Activated T-helper 1 cell treated with anti-CD3 and anti-CD28 coated beads, Interleukin-12 subunit alpha, Interleukin-12 subunit beta, Interleukin-2, Interleukin-4 antibody, amounts not matched to agents 30 ng/mL and 10 ng/mL and 1 ng/mL, durations not matched to agents 14 hours and 24 hours and 36 hours (primary cell): ENCODE measurements at places on chromosomes 6 and 20.

DNA sequence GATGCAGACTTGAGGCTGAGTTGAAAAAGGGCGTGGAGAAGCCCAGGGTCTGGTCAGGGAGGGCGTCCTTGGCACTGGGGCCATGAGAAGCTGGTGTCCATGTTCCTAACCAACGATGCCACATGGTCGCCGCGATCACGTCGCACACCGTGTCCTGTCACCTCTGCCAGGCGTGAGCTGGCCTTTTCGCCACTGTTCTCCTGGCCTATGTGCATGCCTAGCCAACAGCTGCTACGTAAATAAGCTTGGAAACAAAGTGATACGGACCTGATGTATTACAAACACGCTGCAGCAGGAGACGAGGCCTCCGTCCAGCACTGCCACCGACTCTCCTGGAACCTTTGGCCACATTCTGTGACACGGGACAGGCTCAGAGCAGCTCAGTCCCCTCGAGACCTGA, 22.0 kb upstream of the KIF25 start:
- no peak overlapping the region for H3K27ac ChIP-seq
- DNase-seq = no peak
- H3K36me3 ChIP-seq = no peaks in the 10 kb centered on the region
- no peaks in the 10 kb centered on the region for H3K4me1 ChIP-seq

GRCh38 chr20:33944914-33945313, 48.8 kb upstream of the RALY start:
- peaks cover 3% of the 10 kb centered on the region for H3K36me3 ChIP-seq
- no peaks in the 10 kb centered on the region for H3K4me1 ChIP-seq
- peaks cover 2% of the 10 kb centered on the region for H3K27me3 ChIP-seq
- H3K4me3 ChIP-seq = no peak overlapping the region
- H3K27ac ChIP-seq = no peak overlapping the region
- no peak for DNase-seq

GRCh38 chr6:34056305-34057108, 89.4 kb downstream of the GRM4 start:
- H3K36me3 ChIP-seq = no peaks in the 10 kb centered on the region
- no peak for DNase-seq
- peaks cover 7% of the 10 kb centered on the region for H3K4me1 ChIP-seq

DNA sequence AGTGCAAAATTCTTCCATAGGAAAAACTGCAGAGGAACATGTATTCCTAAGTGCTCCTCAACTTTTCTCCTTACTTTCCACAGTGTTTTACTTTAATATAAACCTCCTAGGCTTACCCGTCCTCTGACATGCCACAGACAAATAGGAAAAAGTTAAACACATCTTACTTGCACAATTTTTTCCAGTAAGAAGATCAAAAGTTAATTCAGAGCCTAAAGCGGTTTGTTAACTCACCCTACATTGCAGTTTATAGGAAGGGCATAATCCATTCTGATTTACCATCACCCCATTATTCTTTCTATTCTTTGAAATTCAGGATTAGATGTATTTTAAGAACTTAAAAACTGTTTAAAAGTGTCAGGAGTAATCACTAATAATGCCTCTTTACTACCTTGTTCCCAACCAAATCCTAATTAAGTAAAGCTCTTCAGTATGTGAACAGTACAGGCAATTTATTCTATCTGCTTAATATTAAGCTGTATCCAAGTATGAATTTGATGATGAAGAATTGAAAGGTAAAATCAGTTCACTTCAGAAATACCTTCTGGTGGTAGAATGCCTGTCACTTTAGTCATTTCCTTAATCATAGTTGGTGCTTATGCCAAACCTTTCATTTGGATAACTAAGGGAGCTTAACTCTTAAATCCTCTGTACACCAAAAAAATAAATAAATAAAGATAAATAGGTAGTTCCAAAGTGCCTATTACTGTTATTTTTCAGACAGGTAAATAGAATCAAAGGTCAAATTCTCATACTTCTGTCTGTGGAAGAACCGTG, 292.0 kb downstream of the ALDH8A1 start:
- H3K4me1 ChIP-seq = no peaks in the 10 kb centered on the region
- H3K27ac ChIP-seq = no peak overlapping the region
- H3K27me3 ChIP-seq = peaks cover 8% of the 10 kb centered on the region

GRCh38 chr6:40755749-40756452, 168.7 kb upstream of the LRFN2 start:
- H3K4me3 ChIP-seq = no peak overlapping the region
- H3K27ac ChIP-seq = no peak overlapping the region
- peaks cover 43% of the 10 kb centered on the region for H3K27me3 ChIP-seq
- no peaks in the 10 kb centered on the region for H3K4me1 ChIP-seq

GRCh38 chr6:6503191-6503590, 85.3 kb upstream of the LY86 start:
- H3K4me1 ChIP-seq = no peaks in the 10 kb centered on the region
- H3K27me3 ChIP-seq = peaks cover 55% of the 10 kb centered on the region

DNA sequence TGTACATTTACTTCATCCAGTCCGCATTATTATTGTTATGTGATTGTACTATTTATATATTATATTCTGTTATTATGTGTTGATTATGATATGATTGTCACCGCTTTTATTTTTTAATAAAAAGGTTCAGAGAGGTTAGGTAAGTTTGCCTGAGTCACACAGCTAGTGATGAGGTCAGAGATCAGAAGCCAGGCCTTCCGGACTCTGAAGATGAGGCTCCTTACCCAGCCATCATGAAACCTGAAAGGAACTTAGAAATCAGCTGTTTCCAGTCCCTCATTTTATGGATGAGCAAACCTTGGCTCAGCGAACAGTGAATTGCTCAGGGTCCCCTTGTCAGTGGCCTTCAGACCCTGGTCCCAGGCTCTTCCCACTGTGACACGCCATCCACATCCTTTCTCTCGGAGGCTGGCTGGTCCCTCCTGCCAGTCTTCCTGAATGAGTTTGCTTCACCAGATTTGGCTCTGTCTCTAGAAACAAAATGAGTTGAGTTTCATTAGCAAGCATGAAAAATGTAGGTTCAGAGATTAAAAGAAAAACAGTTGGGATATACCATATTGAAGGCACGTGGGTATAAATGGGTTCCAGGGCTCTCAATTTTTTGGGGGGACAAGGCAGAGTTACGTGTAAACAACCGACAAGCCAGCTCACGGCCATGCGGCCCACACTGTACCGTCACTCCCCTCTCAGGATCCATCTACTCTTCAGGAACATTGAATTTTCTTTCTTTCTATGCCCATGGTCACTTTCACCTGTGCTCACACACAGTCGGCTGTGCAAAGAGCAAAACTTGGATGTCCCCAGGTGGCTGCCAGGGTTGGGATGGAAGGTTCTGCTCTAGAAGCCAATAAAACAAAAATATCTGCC, 132.9 kb downstream of the ZDHHC14 start:
- H3K27ac ChIP-seq = no peak overlapping the region
- H3K4me1 ChIP-seq = peaks cover 17% of the 10 kb centered on the region
- no peak for DNase-seq
- no peaks in the 10 kb centered on the region for H3K27me3 ChIP-seq
- no peak overlapping the region for H3K4me3 ChIP-seq

DNA sequence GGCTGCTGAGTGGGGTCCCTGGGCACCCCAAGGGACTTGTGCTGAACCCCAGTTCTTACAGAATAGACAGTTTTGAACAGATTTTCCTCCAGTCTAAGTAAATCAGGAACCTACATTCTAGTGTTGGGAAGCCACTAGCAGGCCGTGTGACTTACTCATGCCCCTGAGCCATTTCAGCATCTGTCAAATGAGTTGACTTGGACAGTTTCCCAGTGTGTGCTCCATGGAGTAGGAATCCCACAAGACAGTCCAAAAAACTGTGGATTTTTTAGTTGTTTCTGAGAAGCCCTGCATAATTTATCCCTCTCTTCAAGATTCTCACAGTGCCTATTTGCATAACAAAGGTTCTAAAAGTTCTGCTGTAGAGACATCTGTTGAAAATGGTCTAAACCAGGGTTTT, 2.1 kb downstream of the GABRR2 start:
- no peak for DNase-seq
- peaks cover 12% of the 10 kb centered on the region for H3K36me3 ChIP-seq
- H3K4me1 ChIP-seq = no peaks in the 10 kb centered on the region

DNA sequence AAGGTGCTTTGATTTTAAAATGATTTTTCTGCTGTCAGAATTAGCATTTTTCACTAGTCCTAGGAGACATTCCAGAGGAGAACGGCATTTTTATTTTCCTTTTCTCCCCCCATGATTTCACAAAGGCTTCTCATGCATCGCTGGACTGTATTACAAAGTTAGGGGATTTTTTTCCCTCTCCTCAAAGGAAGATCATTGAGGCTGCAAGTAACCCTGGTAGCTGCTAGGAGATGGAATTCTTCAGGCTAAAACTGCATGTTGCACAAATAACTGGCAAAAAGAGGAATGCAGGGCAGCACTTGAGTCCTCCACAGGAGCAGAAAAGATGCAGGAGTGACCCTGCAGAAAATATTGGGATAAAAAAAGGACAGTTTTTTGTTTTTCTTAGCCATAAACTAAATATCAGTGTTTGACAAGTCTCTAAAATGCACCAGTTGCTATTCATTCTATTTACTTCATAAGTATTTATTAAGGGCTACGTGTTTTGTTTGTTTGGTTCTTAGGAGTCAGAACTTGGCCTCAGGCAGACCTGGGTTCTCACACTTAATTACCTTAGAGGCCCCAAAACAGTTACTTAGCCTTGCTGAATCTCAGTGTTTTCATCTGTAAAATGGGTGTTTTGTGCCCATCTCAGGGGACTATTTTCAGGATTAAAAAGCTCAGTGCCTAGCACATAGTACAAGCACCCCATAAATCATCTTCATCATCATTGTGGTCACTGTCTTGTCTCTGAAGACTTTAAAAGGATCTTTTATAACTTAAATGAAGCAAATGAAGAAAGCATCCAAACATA, 144.5 kb upstream of the ID4 start:
- H3K27ac ChIP-seq = no peak overlapping the region
- no peak overlapping the region for H3K4me3 ChIP-seq
- peaks cover 9% of the 10 kb centered on the region for H3K27me3 ChIP-seq
- H3K36me3 ChIP-seq = no peaks in the 10 kb centered on the region

DNA sequence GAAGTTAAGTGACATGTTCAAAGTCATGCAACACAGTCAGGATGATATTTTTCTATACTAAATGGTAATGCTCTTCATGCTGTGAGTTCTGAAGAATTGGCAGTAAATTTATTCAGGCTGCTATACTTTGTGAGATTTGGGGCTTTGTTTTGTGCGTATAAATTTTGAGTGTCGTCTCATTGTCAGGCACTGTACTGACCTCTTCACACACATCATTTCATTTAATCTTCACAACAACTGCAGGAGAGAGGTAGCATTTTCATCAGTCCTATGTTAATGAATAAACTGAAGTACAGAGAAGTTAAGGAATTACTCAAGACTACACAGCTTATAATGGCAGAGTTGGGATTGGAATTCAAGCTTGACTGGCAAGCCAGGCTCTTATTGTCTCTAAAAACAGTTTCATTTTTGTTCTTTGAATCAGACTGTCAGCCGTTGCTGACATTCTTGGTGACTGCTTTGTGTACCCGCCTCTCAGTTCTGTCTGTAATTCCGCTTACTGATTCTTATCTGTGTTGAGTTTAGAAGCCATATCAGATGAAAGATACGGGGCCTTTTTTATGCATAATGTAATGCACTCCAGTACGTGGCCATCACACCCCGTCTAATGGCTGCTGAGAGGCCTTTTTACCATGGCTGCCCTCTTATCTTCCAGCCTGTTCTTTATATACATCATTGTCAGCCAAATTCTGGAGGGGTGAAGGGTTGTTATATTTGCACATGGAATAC, 274.9 kb downstream of the UTRN start:
- peak overlapping the region; percentile 86 for H3K27ac ChIP-seq
- H3K36me3 ChIP-seq = peaks cover 28% of the 10 kb centered on the region
- peaks cover 31% of the 10 kb centered on the region for H3K4me1 ChIP-seq
- no peaks in the 10 kb centered on the region for H3K27me3 ChIP-seq
- H3K4me3 ChIP-seq = peak overlapping the region; percentile 61

DNA sequence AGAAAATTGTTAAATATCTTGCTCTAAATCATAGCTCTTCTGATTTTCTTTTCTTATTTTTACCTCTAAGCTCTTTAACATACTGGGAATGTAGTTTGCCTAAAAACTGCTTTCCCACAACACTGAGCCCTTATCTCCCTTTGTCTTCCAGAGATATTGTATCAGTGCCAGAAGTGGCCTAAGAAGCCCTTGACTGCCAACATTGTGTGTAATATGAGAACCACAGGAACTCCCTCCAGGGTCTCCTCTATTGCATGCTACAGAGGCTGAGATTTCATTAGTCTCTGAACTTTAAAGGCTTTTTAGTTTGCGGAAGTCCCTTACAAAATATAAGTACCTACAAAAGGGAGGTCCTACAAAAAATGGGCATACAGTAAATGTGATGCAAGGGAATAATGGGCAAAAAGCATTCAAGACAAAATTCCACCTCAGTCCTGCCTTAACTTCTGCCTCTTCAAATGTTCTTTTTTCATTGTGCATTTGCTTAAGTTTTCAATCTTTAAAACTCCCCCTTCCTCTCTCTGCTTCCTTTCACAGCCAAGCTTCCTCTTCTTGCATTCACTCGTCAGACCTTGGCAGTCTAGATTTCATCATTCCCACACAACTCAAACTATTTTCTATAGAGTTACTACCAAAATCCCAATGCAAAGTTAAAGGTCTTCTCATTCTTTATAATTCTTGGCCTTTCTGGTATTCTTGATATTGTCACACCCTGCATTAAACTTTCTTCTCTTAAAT, 76.5 kb downstream of the ADGRG6 start:
- H3K4me3 ChIP-seq = no peak overlapping the region
- no peak overlapping the region for H3K27ac ChIP-seq
- H3K4me1 ChIP-seq = no peaks in the 10 kb centered on the region
- H3K36me3 ChIP-seq = no peaks in the 10 kb centered on the region
- no peak for DNase-seq

- no peak overlapping the region for H3K27ac ChIP-seq
- DNase-seq = no peak
- H3K4me3 ChIP-seq = no peak overlapping the region
- H3K27me3 ChIP-seq = peaks cover 2% of the 10 kb centered on the region
Measured at GRCh38 chr6:150527100-150527499, 72.6 kb upstream of the PLEKHG1 start.

DNA sequence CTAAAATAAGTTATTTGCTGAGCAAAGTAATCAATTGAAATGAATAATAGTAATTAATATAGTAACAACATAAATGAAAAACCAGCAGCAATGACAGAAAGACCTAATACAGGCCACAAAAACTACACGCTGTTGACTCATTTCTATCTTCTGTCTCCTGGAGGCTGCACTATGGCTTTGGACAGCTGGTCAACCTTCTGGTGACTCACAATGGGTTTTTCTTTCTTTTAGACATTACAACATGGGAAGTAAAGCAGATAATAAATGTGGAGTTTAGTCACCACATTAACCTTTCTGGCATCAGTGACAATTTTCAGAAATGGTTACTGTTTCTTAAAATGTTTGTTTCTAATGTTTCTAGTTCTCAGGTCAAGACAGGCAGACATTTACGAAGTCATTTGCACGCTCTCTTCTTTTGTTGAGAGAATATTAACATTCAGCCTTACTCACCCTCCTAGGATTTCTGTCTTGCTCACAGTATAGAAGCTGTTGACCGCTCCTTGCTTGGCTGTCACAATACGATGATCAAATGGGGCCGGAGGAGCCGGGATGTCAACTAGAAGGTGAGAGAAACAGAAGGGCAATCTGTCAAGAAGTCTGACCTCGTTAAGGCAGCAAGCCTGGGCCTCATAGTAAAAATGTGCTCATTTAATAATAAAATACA, 62.2 kb downstream of the MYLK4 start:
- no peaks in the 10 kb centered on the region for H3K4me1 ChIP-seq
- no peak overlapping the region for H3K4me3 ChIP-seq
- H3K27ac ChIP-seq = no peak overlapping the region
- no peak for DNase-seq
- no peaks in the 10 kb centered on the region for H3K36me3 ChIP-seq
- H3K27me3 ChIP-seq = peaks cover 2% of the 10 kb centered on the region
